ENCODE measurements at places on chromosomes 1 and 21. TPM values are rescaled to one million over a fixed set of nuclear protein-coding genes. Genes with fewer than 3 reads are reported as not detected.

DNA sequence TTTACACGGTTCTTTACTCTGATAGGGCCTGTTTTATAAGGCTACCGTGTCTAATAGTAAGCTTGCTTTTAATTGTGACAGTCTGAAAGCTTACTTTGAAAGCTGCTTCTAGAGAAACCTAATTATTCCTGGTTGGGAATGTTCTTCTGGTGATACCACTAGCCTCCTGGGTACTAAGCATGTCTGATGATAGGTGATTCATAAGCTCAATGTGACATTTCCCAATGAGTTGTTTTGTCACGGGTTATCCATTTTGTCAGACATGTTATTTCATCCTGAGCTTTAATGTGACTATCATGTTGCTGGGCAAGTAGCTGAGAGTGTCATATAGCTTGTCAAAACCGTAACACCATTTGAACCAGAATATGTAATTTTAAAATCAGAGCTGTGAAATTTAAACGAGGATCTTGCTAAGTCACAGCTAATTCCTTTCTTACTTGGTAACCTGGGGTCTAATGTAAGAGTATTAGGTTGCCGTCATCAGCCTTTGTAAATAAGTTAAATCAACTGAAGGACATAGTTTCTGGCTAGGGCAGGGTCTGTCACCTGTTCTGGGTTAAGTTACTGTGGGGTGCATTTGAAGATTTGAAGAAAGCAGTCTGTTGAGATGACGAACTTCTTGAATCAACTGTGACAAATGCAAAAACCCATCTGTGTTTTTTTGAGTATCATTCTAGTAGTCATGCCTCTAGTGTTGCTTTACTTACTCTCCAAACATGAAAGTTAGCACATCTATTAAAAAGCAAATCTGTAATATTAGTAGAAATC, 529.2 kb downstream of the USP25 start:
- DNase-seq = no peak

SLC44A5 gene
- not detected for polyA plus RNA-seq

RGS13 gene
- polyA plus RNA-seq = not detected

ADAMTS5 gene
- not detected for polyA plus RNA-seq

EPHB2 gene
- polyA plus RNA-seq = not detected

DNA sequence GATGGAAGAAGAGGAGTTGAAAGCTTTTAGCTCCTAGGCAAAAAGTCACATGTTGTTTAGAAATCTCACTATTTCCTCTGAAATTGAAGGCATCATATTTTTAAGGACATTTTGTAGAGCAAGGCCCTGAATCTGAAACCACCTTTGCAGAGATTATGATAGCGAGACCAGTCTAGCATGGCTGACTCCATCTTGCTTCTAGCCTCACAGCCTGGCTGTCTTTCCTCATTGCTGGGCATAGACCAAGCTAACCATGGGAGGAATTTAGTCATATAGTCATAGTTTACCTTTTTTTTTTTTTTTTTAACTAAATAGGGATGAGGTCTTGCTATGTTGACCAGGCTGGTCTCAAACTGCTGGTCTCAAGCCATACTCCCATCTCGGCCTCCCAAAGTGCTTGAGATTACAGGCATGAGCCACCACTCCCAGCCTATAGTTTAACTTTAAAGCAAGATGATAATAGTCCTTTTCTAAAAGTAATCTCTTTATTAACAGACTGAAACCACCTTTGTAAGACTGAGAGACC, 42.2 kb upstream of the ZNF326 start:
- DNase-seq = no peak

CD1D gene
- 0.09 TPM for polyA plus RNA-seq

DNA sequence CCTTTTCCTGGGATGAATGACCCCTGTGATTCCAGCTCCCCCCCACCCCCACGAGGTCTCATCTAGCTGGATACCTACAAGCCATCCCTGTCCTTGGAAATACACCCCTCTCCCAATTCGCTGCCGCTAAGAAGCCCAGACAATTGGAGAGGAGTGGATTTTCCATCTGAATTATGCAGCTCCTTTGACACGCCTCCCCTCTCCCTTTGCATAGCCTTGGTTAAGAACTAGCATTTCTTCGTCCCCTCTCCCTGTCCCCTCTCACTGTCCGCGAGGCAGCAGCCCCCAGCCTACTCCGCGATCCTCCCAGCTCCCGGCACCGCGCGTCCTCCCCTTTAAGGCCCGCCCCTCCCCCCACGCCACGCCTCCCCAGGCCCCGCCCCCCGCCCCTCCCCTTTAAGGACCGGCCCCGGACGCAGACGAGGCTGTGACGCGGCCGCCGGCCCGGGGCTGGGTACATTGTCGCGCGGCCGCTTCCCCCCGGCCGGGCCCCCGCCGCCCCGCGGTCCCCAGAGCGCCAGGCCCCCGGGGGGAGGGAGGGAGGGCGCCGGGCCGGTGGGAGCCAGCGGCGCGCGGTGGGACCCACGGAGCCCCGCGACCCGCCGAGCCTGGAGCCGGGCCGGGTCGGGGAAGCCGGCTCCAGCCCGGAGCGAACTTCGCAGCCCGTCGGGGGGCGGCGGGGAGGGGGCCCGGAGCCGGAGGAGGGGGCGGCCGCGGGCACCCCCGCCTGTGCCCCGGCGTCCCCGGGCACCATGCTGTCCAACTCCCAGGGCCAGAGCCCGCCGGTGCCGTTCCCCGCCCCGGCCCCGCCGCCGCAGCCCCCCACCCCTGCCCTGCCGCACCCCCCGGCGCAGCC, at the start of gene MAPKAPK2:
TSS of gene MAPKAPK2 (plus strand) at position 428 of the 856 bp plus-strand sequence. CDS start at position 753, 325 bp downstream.
- DNase-seq = peak; percentile 52

DNA sequence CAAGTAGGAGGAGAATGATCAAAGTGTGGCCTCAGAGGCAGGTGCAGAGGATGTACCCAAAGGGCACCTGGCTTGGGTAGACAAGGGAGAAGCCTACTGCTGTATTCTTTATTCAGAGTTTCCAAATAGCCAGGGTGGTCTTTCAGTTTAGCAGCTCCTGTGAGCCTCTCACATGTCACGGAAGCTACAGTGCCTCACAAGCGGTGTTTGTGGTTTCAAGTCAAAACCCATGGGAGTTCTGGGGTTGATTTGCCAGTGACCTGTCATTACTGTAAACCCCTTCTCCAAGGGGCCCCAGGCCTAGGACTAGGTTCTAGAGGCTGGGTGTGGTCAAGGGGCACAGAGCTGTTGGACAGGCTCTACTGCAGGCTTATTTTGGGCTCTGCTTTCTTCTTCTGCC, 10.2 kb upstream of the IL10 start:
- DNase-seq = no peak

INSRR gene
- not detected for polyA plus RNA-seq

DNA sequence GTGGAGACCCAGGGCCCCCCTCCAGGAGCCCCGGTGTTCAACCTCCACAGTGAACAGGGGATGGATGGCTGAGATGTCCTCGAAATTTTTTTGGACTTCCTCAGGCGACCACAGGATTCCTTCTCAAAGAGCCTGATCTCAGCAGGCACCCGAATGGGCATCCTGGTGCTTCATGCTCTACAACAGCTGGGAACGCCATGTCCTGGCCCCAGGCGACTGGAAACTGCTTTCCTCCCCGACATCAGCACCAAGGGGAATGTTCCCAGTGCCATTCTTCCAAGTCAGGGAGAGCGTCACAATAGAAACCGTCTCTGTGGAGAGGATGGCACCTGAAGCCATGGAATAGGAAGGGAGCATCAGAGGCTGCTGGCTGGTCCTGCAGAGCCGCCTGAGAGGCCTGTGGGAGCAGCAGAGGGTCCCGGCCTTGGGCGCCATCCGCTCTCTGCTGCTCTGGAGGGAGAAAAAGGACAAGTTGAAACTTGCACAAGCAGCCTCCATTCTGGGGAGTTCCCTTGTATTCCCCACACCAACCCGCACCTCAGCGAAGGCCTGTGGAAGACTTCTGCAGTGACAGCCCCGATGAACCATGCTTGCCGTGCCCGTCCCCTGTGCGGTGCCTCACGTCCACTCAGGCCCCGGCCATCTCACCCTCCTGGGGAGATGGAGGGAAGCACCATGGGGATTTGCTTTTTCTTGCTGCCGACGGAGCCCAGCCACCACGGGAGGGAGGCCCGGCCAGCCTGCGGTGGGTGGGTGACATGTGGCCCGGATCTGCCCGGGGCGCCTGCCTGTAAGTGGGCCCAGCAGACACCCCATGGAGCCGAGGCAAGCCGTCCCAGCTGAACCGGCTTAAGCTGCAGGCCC, 2.3 kb upstream of the ADARB1 start:
- no peak for DNase-seq

DNA sequence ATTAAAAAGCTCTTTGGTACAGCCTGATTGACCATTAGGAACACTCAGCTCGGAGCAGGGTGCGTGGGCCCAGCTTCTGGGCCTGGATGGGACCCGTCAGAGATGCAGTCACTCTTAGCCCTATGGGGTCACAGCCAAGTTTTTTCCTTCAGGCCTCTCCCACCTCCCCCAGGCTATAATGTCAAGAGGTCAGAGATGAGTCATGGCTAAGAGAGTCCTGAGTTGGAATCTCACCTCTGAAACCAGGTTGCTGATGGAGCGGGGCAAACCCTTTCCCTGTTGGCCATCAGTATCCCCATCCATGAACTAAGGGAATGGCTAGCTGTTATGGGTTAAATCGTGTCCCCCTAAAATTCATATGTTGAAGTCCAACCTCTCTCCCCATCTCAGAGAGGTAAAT, 195.9 kb upstream of the POU3F1 start:
- no peak for DNase-seq

LMX1A gene
- not detected for polyA plus RNA-seq

SLC30A2 gene
- polyA plus RNA-seq = not detected

DNA sequence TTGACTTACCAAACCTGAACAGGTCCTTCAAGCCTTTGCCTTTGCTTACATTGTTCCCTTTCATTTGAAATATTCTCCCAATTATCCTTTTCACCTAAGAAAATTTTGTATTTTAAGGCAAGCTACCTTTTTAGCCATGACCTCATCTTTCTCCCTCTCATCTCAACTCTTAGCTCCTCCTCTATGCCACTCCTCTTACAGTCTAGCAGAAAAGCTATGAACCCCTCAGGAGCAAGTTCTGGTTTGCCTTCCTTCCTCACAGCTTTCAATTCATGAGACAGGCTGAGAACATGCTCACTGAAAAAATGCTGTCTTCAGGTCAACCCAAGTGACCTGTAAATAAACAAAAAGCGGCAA, 8.3 kb upstream of the MUTYH start:
- no peak for DNase-seq

DNA sequence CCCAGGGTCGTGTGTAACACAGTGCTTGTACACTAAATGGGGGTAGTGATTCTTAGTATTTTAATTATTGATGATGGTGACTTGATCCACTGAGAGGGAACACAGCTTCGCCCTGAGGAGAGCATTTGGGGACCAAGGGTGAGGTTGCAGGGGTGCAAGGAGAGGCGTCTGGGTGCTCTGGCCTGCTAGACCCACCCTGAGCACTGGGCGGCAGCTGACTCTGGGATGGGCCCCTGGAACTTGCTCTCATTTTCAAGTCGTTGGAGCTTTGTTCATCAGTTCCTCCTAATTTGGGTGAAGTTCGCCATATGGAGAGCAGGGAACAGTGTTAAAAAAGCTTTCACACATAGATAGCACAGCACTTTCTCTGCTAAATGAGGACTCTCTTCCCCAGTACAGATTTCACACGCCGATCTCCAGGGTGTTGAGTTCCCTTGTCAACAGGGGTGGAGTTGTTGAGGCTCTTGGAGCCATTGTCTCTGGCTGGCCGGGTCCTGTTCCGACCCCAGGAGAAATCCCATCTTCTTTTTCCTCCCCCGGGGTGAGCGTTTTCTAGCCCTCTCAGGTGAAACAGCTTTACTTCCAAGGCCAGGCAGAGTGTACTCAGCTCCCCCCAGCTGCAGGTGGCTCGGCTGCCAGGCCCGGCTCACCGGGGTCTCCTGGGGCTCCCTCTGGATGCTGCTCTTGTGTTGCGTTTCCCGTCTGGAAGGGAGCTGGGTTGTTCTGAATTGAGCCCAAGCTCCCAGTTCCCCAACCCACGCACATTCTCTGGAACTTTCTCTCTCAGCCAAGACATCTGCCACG, 367.4 kb downstream of the RPS6KC1 start:
- DNase-seq = no peak

FHAD1 gene
- not detected for polyA plus RNA-seq

KCNH1 gene
- polyA plus RNA-seq = not detected

KPRP gene
- not detected for polyA plus RNA-seq

S100A7 gene
- polyA plus RNA-seq = not detected

DNA sequence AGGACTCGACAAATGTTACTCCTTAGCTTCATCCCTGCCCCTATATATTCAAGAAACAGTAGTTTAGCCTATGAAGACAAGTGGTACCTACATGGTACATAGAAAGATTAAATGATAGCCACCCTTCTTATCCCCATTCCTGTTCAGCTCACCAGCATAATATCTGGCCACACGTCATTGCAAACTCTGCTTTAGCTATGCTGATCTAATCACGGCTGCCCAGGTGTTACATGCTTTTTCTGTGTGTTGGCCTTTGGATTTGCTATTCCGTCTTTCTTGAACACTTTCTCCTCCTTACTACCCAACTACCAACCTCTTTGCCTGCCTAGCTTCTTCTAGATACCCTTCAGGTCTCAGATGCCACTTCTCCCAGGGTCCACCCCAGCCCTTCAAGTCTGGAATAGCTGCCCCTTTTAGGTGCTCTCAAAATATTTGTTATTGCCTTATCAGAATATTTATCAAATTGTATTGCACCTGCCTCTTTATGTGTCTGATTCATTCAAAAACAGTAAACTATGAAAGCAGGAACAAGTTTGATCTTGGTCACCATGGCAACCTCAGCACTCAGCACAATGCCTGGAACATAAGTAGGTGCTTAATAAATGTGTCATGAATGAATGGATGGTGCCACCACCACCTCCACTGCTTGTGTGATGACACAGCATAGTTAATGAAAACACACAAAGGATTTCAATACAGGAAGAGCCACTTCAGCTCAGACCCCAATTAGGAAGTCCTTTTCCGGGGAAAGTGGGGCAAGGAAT, 11.4 kb upstream of the DNASE2B start:
- DNase-seq = no peak

GUCA2A gene
- polyA plus RNA-seq = not detected

DNA sequence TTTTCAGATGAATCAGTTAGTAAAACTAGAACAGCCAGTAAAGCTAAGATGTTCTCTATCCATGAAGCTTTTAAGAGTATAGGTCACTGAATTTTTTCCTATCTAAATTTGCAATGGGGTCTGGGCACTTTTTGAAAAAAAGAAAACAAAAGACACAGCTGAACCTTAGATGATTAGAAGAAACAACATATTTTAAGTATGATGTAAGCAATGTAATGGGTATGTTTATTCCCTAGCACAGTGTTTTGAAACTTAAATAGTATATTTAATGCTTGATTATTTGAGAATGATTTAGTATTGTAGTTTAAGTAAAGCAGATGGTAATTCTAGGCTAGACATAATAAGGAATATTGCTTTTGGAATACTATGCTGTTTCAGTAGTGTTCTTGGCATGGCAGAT, 36.2 kb downstream of the KCTD3 start:
- no peak for DNase-seq

TBX15 gene
- polyA plus RNA-seq = not detected

- no peak for DNase-seq
These were observed 146.4 kb downstream of the FOXD2 start for GRCh38 chr1:47584249-47584648.

Measured in naive thymus-derived CD4-positive, alpha-beta T cell (primary cell).